ENCODE measurements at places on chromosomes 16 and 17.

- H3K4me3 ChIP-seq, result no peak overlapping the region
- H3K27ac ChIP-seq, result no peak overlapping the region
- DNase-seq, result no peak
- no peaks in the 10 kb centered on the region for H3K36me3 ChIP-seq
- H3K4me1 ChIP-seq, result no peaks in the 10 kb centered on the region
Observed at GRCh38 chr16:80226499-80226898, 314.3 kb upstream of the DYNLRB2 start.

- H3K4me1 ChIP-seq, result peaks cover 29% of the 10 kb centered on the region
- peaks cover 5% of the 10 kb centered on the region for H3K27me3 ChIP-seq
- DNase-seq, result no peak
- H3K36me3 ChIP-seq, result no peaks in the 10 kb centered on the region
- no peak overlapping the region for H3K4me3 ChIP-seq
- H3K27ac ChIP-seq, result peak overlapping the region; percentile 4
Observed at GRCh38 chr17:10018461-10018891, 113.4 kb upstream of the RCVRN start.

GRCh38 chr17:38636054-38636453, 30.3 kb upstream of the SRCIN1 start:
- DNase-seq, result peak; percentile 50
- H3K4me1 ChIP-seq, result no peaks in the 10 kb centered on the region
- peaks cover 10% of the 10 kb centered on the region for H3K27me3 ChIP-seq
- H3K36me3 ChIP-seq, result no peaks in the 10 kb centered on the region
- H3K4me3 ChIP-seq, result no peak overlapping the region

- no peaks in the 10 kb centered on the region for H3K27me3 ChIP-seq
- H3K27ac ChIP-seq, result no peak overlapping the region
- no peak overlapping the region for H3K4me3 ChIP-seq
- H3K36me3 ChIP-seq, result no peaks in the 10 kb centered on the region
- H3K4me1 ChIP-seq, result no peaks in the 10 kb centered on the region
Observed at GRCh38 chr16:83769397-83770008, 38.3 kb upstream of the HSBP1 start.

DNA sequence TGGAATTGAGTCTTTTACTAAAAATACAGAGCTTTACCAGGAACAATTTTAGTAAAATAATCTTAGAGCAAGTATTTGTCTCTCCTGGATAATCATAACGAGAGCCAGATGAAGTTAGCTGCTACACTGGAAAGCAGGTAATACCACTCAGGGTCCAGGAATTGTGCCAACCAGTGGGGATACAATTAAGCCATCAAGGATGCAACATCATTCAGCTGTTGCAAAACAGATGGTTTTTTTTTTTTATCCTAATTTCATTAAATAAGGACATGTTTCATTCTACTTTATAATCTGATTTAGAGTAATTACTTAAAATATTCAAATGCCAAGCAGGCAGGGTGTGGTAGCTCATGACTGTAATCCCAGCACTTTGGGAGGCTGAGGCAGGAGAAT, 10.2 kb downstream of the MMD start:
- H3K27me3 ChIP-seq, result no peaks in the 10 kb centered on the region
- peaks cover 22% of the 10 kb centered on the region for H3K36me3 ChIP-seq
- H3K4me3 ChIP-seq, result no peak overlapping the region
- DNase-seq, result no peak

GRCh38 chr17:18155179-18155578, 28.4 kb upstream of the ALKBH5 start:
- no peaks in the 10 kb centered on the region for H3K36me3 ChIP-seq
- H3K27me3 ChIP-seq, result no peaks in the 10 kb centered on the region
- H3K4me1 ChIP-seq, result peaks cover 18% of the 10 kb centered on the region
- no peak overlapping the region for H3K4me3 ChIP-seq
- no peak overlapping the region for H3K27ac ChIP-seq

DNA sequence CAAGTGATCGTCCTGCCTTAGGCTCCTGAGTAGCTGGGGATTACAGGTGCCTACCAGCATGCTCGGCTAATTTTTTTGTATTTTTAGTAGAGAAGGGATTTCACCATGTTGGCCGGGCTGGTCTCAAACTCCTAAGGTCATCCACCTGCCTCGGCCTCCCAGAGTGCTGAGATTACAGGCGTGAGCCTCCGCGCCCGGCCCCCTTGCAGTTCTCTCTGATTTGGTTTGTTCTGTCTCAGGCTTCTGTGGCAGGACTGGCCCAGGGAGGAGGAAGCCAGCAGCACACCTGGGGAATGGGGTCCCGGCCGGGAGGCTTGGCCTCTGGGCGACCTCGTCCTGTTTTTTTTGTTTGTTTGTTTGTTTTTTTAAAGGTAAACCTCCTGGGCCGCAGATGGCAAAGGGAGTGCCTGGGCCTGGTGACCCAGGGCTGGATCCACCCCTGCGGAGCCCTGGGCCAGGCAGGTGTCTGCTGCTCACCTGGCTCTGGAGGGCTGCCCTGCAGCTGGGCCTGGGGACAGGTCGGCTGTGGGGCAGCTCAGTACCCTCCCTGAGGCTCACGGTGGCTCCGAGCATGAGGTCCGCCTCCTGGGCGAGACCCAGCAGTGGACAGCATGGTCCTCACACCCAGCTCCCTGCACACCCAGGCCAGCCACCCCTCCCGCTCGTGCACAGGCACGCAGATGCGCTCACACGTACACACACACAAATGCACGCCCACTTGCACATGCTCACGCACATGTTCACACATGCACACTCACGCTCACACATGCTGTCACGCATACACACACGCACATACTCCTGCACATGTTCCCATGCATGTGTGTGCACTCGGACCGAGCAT, 3.3 kb upstream of the NUDT16L1 start:
- H3K36me3 ChIP-seq, result peaks cover 35% of the 10 kb centered on the region
- DNase-seq, result peak; percentile 65
- no peak overlapping the region for H3K27ac ChIP-seq
- no peaks in the 10 kb centered on the region for H3K27me3 ChIP-seq
- no peak overlapping the region for H3K4me3 ChIP-seq

DNA sequence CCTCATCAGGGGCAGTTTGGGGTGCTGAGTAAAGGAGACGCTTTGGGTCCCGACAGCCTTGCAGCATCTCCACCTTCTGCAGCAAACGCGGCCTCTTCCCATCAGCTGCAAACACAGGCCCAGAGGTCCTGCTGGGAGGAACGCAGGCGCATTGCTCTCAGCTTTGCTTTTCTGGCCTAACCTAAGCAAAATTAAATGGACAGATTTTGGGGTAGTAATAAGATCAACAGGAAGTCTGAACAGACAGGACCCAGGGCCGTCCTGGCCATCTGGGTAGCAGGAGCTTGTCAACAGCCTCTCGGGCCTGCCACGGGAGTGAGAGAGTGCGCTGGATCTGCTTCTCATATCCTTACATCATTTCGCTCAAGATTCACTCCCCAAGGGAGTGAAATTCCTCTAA, 7.2 kb downstream of the NUBP1 start:
- no peak for DNase-seq
- H3K27me3 ChIP-seq, result no peaks in the 10 kb centered on the region
- H3K27ac ChIP-seq, result no peak overlapping the region
- peaks cover 10% of the 10 kb centered on the region for H3K4me1 ChIP-seq
- H3K36me3 ChIP-seq, result peaks cover 68% of the 10 kb centered on the region

- H3K4me3 ChIP-seq, result no peak overlapping the region
- H3K36me3 ChIP-seq, result no peaks in the 10 kb centered on the region
- H3K27ac ChIP-seq, result no peak overlapping the region
- no peaks in the 10 kb centered on the region for H3K27me3 ChIP-seq
- no peaks in the 10 kb centered on the region for H3K4me1 ChIP-seq
Observed at GRCh38 chr17:70076189-70076588, 1.2 kb downstream of the KCNJ16 start.

DNA sequence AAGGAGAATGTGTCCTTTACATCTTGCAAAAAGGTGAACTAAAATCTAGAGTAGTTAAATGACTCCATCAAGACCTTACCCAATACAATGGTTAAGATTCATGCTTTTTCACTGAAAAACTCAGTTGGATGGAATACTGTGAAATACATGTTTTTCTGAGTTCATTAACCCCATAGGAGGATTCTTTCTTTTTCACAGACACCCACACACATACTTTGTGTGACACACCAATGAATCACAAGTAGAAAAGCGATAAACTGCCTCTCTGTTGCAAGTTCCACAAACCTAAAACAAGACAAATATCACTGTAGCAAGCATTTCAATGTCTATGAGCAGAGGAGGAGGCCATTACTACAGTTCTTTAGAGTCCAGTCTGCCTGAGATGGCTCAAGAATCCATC, 258.8 kb upstream of the CDH5 start:
- no peaks in the 10 kb centered on the region for H3K4me1 ChIP-seq
- DNase-seq, result no peak
- no peaks in the 10 kb centered on the region for H3K36me3 ChIP-seq
- H3K27ac ChIP-seq, result no peak overlapping the region

- no peak for DNase-seq
- H3K27me3 ChIP-seq, result no peaks in the 10 kb centered on the region
- no peaks in the 10 kb centered on the region for H3K36me3 ChIP-seq
- H3K4me3 ChIP-seq, result no peak overlapping the region
Observed at GRCh38 chr17:36066365-36066985, 2.4 kb downstream of the CCL18 start.

DNA sequence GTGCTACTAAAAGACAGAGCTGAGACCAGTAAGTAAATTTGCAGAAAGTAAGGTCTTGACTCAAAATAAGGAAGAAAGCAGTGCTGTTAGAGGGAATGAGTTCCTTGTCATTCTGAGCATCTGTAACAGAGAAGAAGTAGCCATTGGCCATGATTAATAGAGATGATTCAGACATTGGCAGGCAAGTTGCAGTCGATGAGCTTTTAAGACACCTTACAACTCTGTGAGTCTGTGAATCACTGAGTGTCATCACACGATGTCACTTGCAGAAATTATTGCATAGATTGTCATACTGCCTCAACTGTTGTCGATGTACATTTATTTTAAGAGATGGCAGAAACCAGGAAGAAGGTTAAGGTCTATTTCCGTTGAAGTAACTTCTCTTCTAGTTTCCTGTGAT, 201.1 kb upstream of the CDH13 start:
- H3K27me3 ChIP-seq, result peaks cover 11% of the 10 kb centered on the region
- H3K27ac ChIP-seq, result no peak overlapping the region
- no peak overlapping the region for H3K4me3 ChIP-seq
- no peaks in the 10 kb centered on the region for H3K4me1 ChIP-seq
- DNase-seq, result no peak

DNA sequence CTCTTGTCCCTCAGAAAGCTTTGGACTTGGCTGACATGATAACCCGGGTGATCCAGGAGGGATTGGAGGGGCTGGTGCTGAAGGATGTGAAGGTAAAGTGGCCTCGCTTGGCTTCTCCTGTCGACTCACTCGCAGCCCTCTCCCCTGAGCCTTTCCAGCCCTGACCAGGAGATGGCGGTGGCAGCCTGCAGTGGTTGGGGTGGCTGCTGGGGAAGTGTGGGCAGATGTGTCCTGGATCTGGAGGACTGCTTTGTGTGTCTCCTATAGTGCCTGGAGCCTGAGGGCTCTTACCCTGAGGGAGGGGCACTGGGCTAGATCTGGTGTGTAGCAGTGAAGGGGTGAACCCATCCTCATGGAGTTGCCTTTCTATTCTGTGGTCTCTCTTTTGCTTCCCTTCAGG, 17.9 kb downstream of the LIG3 start:
- no peak overlapping the region for H3K4me3 ChIP-seq
- H3K27ac ChIP-seq, result peak overlapping the region; percentile 42
- H3K27me3 ChIP-seq, result no peaks in the 10 kb centered on the region
- peaks cover 57% of the 10 kb centered on the region for H3K36me3 ChIP-seq
- peaks cover 13% of the 10 kb centered on the region for H3K4me1 ChIP-seq
- DNase-seq, result peak; percentile 77

- H3K4me3 ChIP-seq, result no peak overlapping the region
- H3K36me3 ChIP-seq, result no peaks in the 10 kb centered on the region
- H3K27me3 ChIP-seq, result no peaks in the 10 kb centered on the region
- H3K4me1 ChIP-seq, result peaks cover 17% of the 10 kb centered on the region
- no peak for DNase-seq
- no peak overlapping the region for H3K27ac ChIP-seq
Observed at GRCh38 chr17:65173284-65173793, 36.2 kb downstream of the RGS9 start.

GRCh38 chr17:42740699-42741098, 4.1 kb downstream of the EZH1 start:
- peaks cover 24% of the 10 kb centered on the region for H3K4me1 ChIP-seq
- no peak overlapping the region for H3K27ac ChIP-seq
- no peak overlapping the region for H3K4me3 ChIP-seq

DNA sequence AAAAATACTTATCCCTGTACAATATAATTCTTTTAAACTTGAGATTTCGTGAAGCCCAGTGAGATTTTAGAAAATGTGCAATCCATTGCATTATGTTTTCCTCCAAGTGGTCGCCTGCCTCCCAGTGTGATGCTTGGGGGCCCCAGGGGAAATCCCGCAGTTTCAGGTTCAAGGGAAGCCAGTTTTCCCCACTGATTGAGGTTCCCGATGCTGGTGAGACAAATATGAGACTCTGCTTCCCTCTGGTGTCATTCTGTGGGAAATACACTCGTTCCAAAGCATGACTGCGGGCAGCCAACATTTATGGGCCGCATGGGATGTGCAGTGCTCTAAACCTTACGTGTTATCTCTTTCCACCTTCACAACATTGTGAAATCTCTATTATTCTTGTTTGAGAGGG, 200.8 kb downstream of the PRKCB start:
- H3K4me1 ChIP-seq, result no peaks in the 10 kb centered on the region
- H3K27ac ChIP-seq, result no peak overlapping the region
- H3K4me3 ChIP-seq, result no peak overlapping the region
- no peaks in the 10 kb centered on the region for H3K27me3 ChIP-seq
- no peaks in the 10 kb centered on the region for H3K36me3 ChIP-seq

DNA sequence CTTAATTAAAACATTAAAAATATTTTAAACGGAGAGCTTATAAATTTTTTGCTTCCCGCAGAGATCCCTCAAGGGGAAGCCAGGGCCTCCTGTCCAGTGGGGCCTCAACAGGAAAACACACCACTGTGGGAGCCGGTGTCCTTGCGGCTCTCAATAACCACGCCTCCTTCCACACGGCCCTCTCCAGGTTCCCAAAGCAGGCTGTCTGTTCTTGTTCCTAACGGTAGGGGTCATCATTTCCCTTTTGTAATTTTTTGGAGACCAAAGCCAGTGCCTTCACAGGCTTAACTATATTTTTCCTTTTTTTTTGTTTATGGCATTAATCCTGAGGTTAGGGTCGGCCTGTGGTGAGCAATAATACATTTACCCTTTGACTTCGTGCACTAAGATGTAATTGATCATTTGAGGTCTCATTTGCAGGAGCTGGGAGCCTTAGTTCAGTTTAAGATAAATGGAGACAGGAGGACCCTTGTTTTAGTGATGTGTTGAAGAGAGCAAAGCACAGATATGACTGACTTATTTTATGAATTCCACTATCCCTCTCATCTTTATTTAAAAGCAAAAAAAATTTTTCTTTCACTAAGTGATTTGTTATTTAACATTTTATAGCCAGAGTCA, 77.5 kb upstream of the N4BP1 start:
- H3K4me3 ChIP-seq, result no peak overlapping the region
- no peak overlapping the region for H3K27ac ChIP-seq
- DNase-seq, result no peak
- H3K4me1 ChIP-seq, result no peaks in the 10 kb centered on the region
- no peaks in the 10 kb centered on the region for H3K27me3 ChIP-seq
- H3K36me3 ChIP-seq, result no peaks in the 10 kb centered on the region
